Smooth muscle cell of trachea (primary cell): ENCODE measurements at places on chromosomes 1 and 21. TPM values are rescaled to one million over a fixed set of nuclear protein-coding genes. Genes with fewer than 3 reads are reported as not detected.

Gene FCRL5
- not detected in 2 replicates for total RNA-seq

Gene OLFML2B
- 7.1 and 31.3 TPM in 2 replicates for total RNA-seq

Gene ANXA9
- total RNA-seq, result 0.17 and 0.29 TPM in 2 replicates

Gene LCE3E
- total RNA-seq, result not detected in 2 replicates

Gene NKAIN1
- 0.33 TPM in 1 of 2 replicates, not detected in the other for total RNA-seq

Gene LYPD8
- not detected in 2 replicates for total RNA-seq

Gene KIF14
- total RNA-seq, result 0.83 and 16.0 TPM in 2 replicates

Gene PEX10
- 41.0 and 47.5 TPM in 2 replicates for total RNA-seq

Gene USH2A
- under 0.01 TPM in 1 of 2 replicates, not detected in the other for total RNA-seq

Gene ASB17
- not detected in 2 replicates for total RNA-seq

Gene DCST1
- not detected in 2 replicates for total RNA-seq

Gene MTF1
- total RNA-seq, result 3.9 and 4.0 TPM in 2 replicates

Gene FAM177B
- total RNA-seq, result not detected in 2 replicates

Gene ZMYND12
- 0.29 and 2.6 TPM in 2 replicates for total RNA-seq

Gene KCND3
- total RNA-seq, result under 0.01 TPM in 2 replicates

Gene PRKAA2
- total RNA-seq, result 3.0 and 4.1 TPM in 2 replicates

Gene BCAN
- total RNA-seq, result not detected in 2 replicates

Gene GPX7
- 35.1 and 45.2 TPM in 2 replicates for total RNA-seq

Gene CYB5RL
- total RNA-seq, result 12.2 and 12.9 TPM in 2 replicates

Gene GNAT2
- 0.17 and 0.29 TPM in 2 replicates for total RNA-seq

Gene TTC39A
- total RNA-seq, result 1.5 and 3.1 TPM in 2 replicates

Gene FAM110D
- total RNA-seq, result not detected in 2 replicates

Gene ADCY10
- under 0.01 and 0.15 TPM in 2 replicates for total RNA-seq

Gene FCRL4
- not detected in 2 replicates for total RNA-seq

Gene JAM2
- total RNA-seq, result 1.5 and 2.6 TPM in 2 replicates

Gene OR2M3
- total RNA-seq, result not detected in 2 replicates

Gene OR2T1
- not detected in 2 replicates for total RNA-seq

Gene COL8A2
- total RNA-seq, result 10.8 and 24.3 TPM in 2 replicates

Gene RGS5
- 1.6 and 4.5 TPM in 2 replicates for total RNA-seq

Gene C21orf91
- 6.0 and 8.9 TPM in 2 replicates for total RNA-seq

Gene ADAMTS1
- total RNA-seq, result 171 and 183 TPM in 2 replicates

Gene ELF3
- total RNA-seq, result under 0.01 and 1.2 TPM in 2 replicates

Gene ATP1A4
- total RNA-seq, result not detected in 2 replicates

Gene G0S2
- total RNA-seq, result 17.6 and 20.8 TPM in 2 replicates

Gene RAB3B
- total RNA-seq, result 29.5 and 33.7 TPM in 2 replicates

Gene SLC37A1
- 2.3 and 2.6 TPM in 2 replicates for total RNA-seq

Gene MX1
- total RNA-seq, result 6.1 and 8.8 TPM in 2 replicates

Gene KIF26B
- 0.87 and 3.3 TPM in 2 replicates for total RNA-seq

Gene RBM34
- total RNA-seq, result 50.6 and 70.7 TPM in 2 replicates

Gene LCE1F
- total RNA-seq, result not detected in 2 replicates

Gene IFNGR2
- 36.4 and 44.8 TPM in 2 replicates for total RNA-seq

Gene RBM11
- 0.58 TPM in 1 of 2 replicates, not detected in the other for total RNA-seq

Gene AGT
- 1.3 and 2.0 TPM in 2 replicates for total RNA-seq

Gene ATP1A2
- total RNA-seq, result 0.58 and 5.8 TPM in 2 replicates

Gene MROH7
- under 0.01 and 0.50 TPM in 2 replicates for total RNA-seq

Gene AIRE
- under 0.01 TPM in 1 of 2 replicates, not detected in the other for total RNA-seq

Gene HJV
- total RNA-seq, result not detected in 2 replicates

Gene CLCA1
- 0.15 and 0.17 TPM in 2 replicates for total RNA-seq

Gene TFF2
- not detected in 2 replicates for total RNA-seq

Gene GJA8
- not detected in 2 replicates for total RNA-seq
